ENCODE measurements at places on chromosomes 16 and 17. TPM values are rescaled to one million over a fixed set of nuclear protein-coding genes. Genes with fewer than 3 reads are reported as not detected.

The SMTNL2 gene
- total RNA-seq: not detected

The BAHCC1 gene
- 7.1 TPM for total RNA-seq

The SMIM22 gene
- total RNA-seq: 5.2 TPM

The ODAD4 gene
- total RNA-seq: not detected

The WNT3 gene
- total RNA-seq: 1.1 TPM

The TBC1D3B gene
- total RNA-seq: 0.88 TPM

The HOXB6 gene
- total RNA-seq: 0.93 TPM

The PPL gene
- total RNA-seq: 252 TPM

The P3H4 gene
- 50.4 TPM for total RNA-seq

The SYT17 gene
- 3.0 TPM for total RNA-seq

The OR1F1 gene
- total RNA-seq: 0.78 TPM

The CNGB1 gene
- total RNA-seq: 0.65 TPM

The ADCY9 gene
- total RNA-seq: 4.9 TPM

The TANGO6 gene
- 9.0 TPM for total RNA-seq

The LHX1 gene
- not detected for total RNA-seq

The ZCCHC14 gene
- total RNA-seq: 5.1 TPM

The PROCA1 gene
- 0.21 TPM for total RNA-seq

The HOXB2 gene
- 0.85 TPM for total RNA-seq

The OTOP2 gene
- total RNA-seq: 0.42 TPM

The HIC1 gene
- 1.0 TPM for total RNA-seq

The HIGD1B gene
- not detected for total RNA-seq

The NDRG4 gene
- total RNA-seq: 3.5 TPM

The SLC43A2 gene
- 20.9 TPM for total RNA-seq

The QRICH2 gene
- total RNA-seq: 0.78 TPM

The TP53TG3F gene
- total RNA-seq: not detected
